ENCODE measurements at places on chromosomes 11 and 22.

DNA sequence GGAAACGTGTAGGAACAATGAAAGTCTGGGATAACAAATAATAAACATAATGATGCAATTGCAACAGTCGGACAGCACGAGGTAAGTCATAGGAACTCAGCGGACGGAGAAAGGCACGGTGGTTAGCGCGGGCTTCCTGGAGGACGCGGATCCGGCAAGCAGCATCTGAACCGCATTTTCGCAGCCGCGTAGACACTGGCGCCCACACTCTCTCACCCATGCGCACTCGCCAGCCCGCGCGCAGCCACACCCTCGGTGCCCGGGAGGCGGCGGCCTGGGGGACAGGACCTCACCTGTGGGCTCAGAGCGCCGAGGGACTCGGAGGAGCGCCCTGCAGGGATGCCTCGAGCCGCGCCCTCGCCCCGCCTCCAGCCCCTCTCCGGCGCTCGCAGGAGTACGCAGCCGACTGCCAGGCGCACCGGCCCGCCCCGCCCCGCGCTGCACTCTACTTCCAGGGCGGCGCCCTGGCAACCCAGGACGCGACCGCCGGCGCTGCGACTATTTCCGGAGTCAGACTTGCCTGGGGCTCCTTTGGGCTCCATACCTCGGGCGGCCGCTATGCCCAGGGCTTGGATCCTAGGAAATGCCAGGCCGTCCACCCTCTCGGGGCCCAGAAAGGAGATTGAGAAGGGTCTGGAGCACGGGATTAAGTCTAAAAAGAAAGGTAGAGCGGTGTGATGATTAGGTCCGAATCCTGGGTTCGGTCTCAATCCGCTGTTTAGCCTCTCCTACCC is at the start of gene TTLL1:
TSS of gene TTLL1 (minus strand) at position 408 of the 734 bp plus-strand sequence. CDS start 13,805 bp downstream, outside the sequence.
- DNase-seq = peak; percentile 85

- DNase-seq = no peak
These were observed 195.4 kb downstream of the RRAS2 start for GRCh38 chr11:14163576-14163975.

DNA sequence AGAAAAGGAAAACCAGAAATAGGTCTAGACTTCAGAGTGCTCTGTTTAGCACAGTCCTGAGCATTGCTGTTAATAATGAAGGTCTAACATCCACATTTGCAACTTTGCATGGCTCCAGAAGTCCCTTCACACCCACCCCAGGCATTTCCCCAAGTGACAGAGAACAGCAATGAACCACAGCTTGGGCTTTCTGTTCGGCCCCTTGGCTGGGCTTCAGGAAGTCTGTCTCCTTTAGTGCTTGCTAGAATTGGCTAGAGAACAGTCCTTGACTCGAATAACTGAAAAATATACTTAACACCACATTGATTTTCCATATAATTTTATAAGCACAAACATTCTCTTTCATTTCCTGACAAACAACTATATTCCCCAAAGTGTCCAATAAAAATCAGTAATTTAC is 29.3 kb upstream of the TENM4 start:
- no peak for DNase-seq

DNA sequence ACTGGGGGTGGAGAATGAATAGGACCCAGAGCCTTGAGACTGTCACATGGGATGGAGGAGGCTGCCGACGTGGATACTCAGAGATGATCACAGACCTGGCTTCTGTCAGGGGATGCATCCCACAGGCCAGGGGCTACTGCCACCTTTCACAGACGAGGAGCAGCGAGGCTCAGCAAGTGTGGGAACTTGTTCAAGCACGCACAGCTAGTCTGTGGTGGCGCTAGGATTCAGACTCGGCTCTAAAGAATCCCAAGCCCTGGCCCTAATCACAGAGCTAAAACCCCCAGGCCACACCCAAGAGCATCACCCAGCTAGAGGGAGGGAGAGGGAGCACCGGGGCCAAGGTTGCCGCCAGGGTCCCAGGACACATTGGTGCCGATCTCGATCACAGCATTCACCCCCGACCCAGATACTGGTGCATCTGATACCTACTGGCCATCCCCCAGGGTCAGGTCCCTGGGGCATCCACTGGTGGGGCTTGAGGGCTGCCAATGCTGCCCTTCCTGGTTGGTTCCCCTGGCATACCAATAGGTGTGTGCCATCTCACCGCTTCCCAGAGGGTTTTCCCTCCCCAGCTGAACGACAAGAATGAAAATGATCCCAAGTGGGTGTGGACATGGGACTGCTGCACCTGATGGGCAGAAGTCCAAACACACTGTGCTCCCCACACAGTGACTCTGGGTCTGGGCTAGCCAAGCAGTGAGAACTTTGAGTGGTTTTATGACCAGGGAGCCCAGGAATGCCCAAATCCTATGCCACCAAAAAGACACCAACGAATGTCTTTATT is 6.2 kb downstream of the CHST1 start:
- DNase-seq = no peak

GRCh38 chr11:74933765-74934164 is 15.1 kb downstream of the XRRA1 start:
- DNase-seq = no peak

DNA sequence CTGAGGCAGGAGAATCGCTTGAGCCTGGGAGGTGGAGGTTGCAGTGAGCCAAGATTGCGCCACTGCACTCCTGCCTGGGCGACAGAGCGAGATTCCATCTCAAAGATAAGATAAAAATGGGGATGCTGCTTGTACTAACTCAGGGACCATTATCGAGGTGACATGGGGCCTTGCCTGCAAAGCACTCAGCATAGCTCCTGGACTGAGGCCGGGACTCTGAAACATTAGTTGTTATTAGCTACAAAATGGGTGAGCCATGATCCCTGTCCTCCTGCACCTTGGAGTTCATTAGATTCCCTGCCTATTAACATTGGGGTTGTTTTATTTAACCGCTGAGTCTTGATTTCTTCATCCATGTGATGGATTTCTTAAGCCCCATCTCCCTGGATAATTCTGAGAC is 5.1 kb downstream of the PPP2R5B start:
- no peak for DNase-seq

DNA sequence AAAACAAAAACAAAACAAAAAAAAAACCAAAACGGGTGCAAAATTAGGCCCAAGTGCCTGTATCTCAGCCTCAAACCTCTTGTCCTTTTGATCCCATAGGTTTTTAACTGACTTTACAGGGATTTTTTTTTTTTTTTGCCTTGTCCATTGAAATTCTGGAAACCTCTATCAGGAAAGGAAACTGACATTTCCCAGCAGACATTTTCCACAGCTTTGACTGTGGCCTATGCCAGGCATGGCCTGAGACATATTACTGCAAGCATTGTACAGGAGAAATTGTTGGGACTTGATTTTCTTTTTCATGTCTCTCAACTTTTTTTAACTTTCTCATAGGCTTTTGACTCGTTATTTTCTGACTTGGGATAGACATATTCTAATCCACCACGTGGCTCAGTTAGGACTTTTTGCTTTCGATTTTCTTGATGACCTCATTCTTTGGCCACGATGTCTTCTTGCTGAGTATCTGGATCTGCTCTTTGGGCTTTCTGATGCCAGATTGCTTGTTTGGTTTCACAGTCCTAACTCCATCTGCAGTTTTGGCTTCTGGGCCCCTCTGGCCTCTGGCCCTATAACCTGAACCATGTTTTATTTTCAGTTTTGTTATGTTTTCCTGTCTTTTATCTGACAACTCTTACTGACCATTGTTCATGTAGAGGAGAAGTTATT is 336.1 kb upstream of the C11orf87 start:
- no peak for DNase-seq

DNA sequence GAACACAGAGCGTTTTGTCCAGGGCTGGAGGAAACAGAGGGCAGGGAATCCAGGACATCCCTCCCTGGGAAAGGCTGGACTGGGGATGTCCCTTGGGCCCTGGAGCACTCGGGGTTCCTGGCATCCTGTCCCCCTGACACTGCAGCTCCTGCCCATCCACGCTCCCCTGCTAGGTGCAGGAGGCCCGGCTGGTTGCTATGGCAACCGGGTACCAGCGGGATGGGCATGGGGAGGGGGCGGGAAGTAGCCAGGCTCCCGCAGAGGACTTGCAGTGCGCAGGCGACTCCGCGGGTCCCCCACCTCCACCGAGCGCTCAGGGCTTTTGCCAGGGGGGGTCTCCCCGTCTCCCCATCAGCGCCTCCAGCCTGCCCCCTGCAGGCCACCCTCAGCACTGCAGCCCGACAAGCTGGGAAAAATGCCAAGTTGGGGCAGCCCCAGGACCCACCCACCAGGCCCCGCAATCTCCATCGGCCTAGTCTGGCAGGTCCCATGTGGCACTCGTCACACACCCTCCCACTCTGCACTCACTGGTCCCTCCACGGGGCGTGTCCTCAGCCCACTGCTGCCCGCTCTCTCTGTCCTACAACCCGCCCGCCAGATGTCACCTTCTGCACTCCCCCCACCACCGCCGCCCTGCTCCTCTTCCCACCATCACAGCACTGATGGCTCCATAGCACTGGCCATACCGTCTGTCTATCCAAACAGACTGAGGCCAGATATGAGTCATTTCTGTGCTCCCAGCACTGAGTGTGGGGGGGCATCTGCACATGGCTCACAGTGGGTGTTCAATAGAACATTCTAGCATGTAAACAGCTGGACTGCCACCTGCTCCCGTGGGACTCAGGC is 31.5 kb downstream of the KIAA0930 start:
- peak; percentile 50 for DNase-seq

GRCh38 chr11:133082841-133083488 is 449.3 kb downstream of the OPCML start:
- peak; percentile 64 for DNase-seq

DNA sequence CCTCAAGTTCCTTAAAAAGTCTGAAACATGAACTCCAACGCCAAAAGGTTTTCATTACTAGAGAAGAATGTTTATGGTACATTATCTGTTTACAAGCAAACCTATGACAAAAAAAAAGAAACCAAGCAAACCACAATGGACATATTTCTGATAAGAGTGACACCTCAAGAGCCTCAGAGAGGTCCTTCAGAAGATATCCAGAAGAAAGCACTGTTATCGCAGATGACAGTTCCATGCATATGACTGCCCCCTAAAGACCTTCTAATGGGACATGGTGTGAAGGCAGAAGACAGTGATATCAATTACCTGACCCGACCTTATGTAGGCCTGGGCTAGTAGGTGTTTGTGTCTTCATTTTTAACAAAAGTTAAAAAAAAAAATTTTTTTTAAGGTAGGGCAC is 3.1 kb downstream of the HDHD5 start:
- DNase-seq = no peak

- peak; percentile 54 for DNase-seq
These were observed 39.2 kb upstream of the IGLL5 start for GRCh38 chr22:22848364-22848866.

DNA sequence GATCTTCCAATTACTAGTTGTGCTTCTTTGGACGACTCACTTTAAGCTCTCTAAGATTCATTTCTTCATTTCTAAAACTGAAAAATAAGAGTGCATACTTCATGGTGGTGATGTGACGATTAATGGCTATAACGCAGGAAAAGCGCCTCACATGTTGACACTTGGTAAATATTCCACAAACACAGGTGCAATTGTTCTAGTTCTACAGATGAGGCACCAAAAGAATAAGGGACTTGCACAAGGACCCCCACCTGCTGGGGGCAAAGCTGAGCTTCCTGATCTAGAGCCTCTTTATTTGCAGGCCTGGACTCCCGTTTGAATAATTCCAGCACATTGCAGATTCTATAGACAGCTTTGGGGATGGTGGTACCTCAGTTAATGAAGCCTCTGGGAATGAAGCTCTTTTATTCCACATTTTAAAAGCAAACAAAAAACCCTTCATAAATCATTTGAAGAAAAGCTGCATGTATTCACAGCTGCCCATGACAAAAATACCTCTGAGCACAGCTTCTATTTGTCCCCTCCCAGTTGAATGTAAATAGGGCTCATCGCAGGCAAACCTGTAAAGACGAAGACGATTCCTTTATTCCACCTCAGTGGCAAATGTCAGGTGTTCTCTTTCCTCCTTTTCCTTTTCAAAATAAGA is 14.9 kb upstream of the CADM1 start:
- DNase-seq = no peak

- no peak for DNase-seq
These were observed 4.0 kb downstream of the FXYD6 start for GRCh38 chr11:117872420-117872961.

GRCh38 chr11:47192111-47192510 is 5.9 kb upstream of the PACSIN3 start:
- DNase-seq = no peak

- DNase-seq = no peak
These were observed 398.4 kb downstream of the CTTN start for GRCh38 chr11:70796648-70797227.

- peak; percentile 21 for DNase-seq
These were observed 83.1 kb upstream of the MTNR1B start for GRCh38 chr11:92886243-92886905.

DNA sequence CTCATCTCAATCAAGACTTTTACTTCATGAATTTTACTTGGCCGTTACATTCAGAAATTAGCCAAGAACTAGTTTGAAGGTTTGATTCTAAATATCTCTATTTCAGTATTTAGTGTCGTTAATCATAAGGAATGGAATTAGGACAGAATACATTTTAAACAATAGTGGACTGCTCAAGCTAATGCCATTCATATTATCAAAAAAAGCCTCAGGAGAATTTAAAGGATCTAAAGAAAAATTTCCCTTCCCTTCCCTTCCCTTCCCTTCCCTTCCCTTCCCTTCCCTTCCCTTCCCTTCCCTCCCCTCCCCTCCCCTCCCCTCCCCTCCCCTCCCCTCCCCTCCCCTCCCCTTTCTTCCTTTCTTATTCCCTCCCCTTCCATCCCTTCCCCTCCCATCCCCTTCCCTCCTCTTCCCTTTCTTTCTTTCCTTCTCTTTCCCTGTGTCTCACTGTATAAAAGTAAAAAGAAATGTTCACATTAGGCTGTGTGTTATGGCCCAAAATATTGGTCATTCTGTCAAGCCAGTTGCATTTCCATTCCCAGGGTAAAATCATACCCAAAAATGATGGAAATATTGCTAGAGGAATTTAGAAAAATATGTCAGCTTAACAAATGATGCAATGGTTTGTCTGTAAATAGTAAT is 717.8 kb downstream of the LUZP2 start:
- no peak for DNase-seq

DNA sequence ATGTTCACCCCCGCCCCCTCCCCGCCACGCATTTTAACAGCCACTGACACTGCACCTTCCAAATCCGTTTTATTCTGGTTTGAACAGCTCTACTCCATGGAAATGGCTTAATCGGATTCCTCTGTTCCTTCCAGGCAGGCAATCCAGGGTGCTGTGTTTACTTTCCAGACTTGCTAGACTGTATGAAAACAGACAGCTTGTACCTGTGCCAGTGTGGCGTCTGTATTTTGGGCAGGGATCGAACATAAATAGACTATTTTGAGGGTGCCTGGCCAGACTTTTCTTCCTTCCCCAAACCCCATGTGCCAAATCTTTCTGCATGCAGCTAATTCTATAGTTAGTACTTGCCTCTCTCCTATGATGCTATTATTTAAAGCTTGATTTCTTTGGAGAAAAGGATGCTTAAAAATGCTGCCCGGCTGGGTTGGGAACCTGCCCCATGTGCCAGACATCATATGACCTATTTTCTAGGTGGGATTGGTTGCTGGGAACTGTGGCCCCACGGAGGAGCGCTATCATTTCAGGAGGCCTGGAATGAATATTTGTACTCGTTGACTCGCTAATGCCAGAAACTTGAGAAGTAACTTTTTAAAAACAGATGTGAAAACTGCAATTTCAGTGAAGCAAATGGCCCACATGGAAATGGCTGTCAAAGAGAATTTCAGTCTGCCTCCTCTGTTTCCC is 814.8 kb downstream of the BRD1 start:
- no peak for DNase-seq

GRCh38 chr11:7844986-7845385 is 48.2 kb upstream of the OR5P2 start:
- no peak for DNase-seq

GRCh38 chr11:62399172-62399877 is 19.5 kb upstream of the SCGB1A1 start:
- no peak for DNase-seq

Measured in inflammatory macrophage treated with lipopolysaccharide for 4 hours (primary cell).